NCI-H2227 treated with DMSO at 0.1 percent for 48 hours (cell line): ENCODE measurements at places on chromosomes 3 and 15.

DNA sequence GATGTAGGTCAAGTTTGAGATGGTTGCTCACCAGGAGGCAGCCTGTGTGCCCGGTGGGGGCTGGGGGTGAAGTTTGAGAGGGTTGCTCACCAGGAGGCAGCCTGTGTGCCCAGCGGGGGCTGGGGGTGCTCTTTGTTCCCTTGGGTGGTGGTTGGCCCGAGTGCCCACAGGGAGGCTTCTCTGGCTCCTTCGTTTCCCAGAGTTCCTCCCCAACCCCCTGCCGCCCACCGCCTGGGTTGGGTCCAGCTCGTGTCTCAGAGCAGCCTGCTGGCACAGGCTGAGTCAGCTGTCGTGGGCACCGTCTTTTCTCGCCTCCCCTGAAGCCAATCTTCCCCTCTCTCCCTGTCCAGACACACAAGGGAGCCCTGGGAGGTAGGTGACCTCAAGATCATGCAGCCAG is 3.1 kb downstream of the APBA2 start:
- no peak for DNase-seq

DNA sequence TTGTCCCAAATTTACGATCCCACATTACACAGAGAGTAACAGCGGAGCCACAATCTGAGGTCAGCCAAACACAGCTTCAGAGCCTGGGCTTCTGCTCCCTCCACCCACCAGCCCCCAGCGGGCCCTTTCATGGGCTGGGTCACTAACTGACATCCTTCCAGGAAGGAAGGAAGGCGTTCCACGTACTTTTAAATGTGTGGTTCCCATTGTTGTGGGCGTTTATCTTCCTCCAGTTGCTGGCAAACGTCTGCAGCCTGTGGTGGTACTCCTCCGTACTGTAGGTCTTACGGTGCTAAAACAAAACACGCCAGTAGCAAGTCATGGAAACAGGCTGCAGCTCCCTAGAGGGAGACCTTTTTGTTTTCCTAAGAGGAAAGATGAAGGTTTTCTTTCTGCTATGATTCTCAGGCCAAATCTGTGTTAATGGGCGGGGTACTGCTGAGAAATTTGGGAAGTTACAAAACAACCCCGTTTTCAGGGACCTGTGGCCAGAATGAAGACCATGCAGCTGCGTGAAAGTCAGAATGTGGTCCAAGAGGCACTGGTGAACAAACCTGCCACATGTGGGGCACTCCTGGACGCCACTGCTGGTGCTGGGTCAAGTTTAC is 7.6 kb downstream of the CTSH start:
- no peak for DNase-seq

- DNase-seq = no peak
Measured at GRCh38 chr15:55353025-55353424, 34.0 kb downstream of the PIGB start.

DNA sequence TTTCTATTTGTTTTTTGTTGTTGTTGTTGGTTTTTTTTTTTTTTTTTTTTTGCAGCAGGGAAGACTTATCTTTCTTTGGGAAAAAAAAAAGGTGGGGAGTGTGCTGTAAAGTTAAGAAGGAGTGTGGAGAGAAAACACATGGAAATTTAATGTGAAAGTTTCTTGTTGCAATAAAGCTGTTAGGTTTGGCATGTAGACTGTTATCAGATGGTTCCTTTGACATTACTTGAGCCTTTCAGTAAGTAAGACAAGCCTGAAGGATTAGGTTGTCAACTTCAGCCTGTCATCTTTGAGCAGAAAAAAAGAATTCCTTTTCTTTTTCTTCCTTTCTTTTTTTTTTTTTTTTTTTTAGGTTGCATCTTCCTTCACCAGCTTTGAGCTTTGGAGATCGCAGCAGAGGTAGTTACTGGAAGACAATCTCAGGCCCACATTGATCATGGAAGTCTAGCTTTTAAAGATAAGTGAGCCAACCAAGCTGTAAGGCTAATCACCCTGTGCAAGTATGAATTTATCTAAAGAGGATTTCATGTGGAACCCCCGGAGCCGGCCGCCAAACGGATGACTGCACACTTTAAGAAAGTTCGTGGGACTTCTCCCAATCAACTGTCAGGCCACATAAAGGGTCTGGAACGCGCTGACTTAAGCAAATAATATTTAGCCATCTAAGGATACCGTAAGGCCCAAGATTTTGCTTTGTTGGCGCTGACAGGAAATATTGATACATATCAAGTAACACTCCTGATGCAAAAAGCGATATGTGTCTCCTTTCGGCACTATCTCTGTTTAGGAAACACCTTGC is 1040.1 kb upstream of the NR2F2 start:
- no peak for DNase-seq

DNA sequence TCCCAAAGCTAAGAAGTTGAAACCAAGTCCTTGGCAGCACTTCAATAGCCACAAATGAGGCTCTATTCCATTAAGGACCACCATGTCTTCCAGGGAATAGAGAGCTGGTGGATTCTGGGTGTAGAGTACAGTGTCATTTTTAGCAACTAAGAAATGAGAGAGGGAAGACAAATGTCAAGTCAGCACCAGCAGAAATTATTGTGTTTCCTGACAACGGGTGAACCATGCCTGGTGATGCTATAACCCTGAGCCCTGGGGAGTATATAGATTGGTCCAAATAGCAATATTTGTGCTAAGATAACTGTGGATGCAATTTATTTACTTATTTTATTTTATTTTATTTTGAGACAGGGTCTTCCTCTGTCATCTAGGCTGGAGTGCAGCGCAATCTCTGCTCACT is 305.6 kb upstream of the WNT5A start:
- no peak for DNase-seq

DNA sequence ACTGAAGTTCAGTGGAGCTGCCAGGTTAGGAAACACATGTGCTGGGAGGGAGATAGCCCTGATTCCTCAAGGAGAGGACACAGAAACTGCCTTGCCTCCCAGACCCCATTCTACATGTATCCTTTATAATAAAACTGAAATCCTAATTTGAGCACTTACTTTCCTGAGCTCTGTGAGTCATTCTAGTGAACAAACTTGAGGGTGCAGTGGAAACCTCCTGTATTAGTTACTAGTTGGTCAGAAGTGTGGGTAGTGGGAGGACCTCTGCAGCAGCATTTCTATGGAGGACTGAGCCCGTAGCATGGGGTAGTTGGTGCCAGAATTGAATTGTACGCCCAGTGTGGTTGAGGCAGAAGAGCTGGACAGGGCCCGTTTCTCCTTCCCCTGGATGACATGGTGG is 23.9 kb downstream of the ATP1B3 start:
- no peak for DNase-seq

DNA sequence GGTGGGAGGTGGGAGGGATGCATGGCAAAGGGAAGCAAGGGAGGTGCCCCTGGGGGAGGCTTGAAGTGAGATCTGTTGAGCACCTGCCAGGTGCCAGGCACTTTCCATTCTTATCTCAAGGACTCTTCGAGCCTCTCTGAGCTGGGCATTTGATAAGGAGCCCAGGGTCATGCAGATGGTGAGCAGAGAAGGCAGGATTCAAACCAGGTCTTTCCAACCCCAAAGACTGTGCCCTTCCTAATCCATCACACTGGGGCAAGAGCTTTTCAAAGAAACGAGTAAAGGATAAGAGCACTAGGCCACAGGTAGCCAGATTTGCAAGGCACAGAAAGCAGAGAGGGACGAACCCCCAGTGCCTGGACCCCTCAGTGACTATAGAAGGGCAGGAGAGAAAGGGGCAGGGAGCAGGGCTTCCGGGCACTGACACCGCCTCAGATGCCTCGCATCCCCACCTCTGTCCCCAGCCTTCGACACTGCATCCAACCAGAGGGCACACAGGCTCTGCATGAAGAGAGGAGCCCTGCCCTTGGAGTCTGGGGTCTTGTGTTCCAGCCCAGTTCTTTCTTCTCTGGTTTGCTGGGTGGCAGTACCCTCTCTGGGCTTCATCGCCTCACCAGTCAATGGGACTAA is 21.0 kb downstream of the IGDCC4 start:
- no peak for DNase-seq

DNA sequence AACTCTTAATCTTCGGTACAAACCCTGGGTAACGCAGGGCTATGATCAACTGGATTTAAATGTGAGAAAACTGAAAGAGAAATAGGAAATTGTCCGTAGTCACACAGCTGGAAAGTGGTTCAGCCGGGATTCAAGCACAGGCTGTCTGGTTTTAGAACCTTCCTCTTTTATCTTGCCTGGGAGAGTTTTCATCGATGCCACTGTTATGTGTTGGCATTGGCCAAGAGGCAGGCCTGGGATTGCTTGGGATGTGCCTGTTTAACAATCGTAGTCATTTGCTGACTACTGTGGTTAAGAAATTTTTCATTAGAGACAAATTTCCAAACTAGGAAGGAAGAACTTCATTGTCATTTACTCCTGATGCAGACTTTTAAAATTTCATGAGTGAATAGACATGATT is 4.3 kb downstream of the MCTP2 start:
- no peak for DNase-seq

- no peak for DNase-seq
Measured at GRCh38 chr3:172044833-172045585, 5.6 kb downstream of the FNDC3B start.

- no peak for DNase-seq
Measured at GRCh38 chr3:72299823-72300222, 514.9 kb upstream of the PROK2 start.

DNA sequence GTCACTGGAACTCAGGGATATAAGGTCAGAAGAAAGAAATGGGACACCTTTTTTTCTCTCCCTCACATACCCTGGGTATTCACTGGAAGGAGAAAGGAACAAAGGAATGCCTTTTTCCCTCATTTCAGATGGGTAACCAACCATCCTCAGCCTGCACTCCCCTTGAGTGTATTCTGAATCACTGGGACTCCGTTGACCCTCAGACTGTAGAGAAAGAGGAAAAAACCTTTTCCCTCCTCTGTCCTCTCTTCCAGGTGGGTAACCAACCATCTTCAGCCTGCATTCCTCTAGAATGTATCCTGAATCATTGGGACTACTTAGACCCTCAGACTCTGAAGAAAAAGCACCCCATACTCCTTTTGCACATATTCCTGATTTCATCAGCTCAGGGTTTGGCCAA is 11.4 kb downstream of the PRR20G start:
- DNase-seq = no peak

DNA sequence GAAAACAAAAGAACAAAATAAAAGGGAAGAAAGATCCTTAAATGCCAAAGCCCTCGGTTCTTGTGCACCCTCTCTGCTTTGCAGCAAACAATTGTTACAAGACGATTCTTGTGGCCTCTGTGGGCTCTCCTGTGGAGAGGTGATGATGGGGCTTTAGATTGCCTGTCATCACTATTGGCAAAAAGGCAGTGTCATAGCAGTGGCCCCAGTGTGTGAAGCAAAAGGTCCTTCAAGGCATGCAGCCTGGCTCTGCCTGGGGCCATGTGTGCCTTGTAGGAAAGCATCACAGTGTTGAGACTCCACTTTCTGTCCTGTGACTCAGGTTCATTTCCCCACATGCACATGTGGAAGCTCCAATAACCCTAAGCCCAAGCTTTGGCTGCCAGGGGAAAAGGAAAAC is 43.7 kb downstream of the POC1A start:
- DNase-seq = no peak

DNA sequence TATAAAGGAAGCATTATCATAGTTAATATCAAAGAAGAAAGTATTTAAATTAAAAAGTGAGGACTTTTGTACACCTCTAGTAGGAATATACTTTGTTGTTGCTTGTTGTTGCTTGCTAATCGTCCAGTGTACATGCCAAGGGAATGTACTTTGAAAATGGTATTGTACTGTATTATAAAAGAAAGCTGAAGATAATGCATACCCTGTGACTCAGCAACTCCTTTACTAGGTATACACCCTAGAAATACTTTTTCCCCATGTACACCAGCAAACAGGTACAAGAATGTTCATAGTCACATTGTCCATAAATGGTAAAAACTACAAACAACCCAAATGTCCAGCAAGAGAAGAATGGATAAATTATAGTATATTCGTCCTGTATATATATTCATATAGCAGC is 12.0 kb downstream of the TTBK2 start:
- no peak for DNase-seq

GRCh38 chr15:55613727-55614126 is 25.6 kb upstream of the PYGO1 start:
- DNase-seq = no peak

DNA sequence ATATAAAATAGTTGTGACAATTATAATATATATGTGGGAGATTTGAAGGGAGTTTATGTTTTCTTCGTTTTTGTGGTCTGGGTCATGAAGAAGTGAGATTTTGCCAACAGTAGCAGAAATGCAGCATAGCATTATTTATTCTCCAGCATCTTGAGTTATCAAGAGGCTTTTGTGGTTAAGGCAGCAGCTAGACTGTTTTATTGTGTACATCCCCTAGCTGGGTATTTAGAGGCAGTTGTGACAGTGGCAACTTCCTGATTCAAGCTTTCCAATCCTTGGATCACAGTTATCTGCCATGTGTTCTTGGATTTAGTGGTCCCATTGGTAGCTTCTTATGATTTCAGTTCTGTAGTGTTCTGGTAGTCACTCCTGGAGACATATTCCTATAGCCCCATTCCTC is 29.0 kb downstream of the ARIH1 start:
- DNase-seq = no peak

GRCh38 chr3:27325419-27325818 is 43.8 kb downstream of the NEK10 start:
- DNase-seq = no peak

DNA sequence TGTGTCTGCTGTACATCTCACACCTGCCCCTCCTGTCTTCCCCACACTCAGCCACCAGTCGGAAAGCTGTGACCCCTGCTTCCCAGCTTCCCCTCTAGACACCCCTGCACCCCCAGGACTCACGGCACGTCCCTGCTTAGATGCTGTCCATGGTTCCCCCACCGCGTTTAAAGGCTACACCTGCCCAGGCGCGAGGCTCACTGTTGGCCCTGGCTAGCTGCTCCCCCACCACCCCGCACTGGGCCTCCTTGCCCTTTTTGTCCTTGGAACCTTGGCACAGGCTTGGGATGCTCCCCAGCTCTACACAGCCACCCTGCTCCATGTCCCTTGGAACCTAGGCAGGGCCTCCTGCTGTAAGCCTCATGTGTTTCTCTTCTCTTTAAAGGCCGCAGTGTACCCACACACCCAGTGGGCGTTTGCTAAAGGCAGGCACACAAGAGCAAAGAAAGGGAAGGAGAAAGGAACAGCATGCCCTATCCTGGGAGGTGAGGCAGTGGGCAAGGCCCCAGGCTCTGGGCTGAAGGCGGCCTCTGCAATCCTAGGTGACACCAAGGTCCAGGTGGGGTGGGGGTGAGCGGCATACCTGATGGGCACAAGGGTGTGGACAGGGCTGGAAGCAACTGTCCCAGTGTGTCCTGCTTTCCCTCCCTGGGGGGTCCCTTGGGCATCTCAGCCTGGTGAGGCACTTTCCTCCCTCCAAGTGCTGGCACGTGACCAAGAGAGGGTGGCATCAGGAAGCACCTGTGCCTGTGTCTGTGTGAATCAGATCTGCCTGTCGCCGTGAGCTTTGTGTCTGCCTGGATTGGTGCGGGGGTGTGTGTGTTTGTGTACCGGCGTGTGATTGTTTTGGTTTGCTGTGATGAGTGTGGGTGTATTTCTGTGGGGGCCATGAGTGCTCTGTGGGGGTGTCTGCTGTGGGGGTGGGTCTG is 54.4 kb downstream of the TPRA1 start:
- DNase-seq = no peak
